ENCODE measurements at places on chromosomes 1 and 21.
A peak's percentile ranks its signal among the peaks of the same experiment; 100 is the strongest.

- no peak for DNase-seq
These were observed 44.7 kb upstream of the DISC1 start for GRCh38 chr1:231581859-231582258.

DNA sequence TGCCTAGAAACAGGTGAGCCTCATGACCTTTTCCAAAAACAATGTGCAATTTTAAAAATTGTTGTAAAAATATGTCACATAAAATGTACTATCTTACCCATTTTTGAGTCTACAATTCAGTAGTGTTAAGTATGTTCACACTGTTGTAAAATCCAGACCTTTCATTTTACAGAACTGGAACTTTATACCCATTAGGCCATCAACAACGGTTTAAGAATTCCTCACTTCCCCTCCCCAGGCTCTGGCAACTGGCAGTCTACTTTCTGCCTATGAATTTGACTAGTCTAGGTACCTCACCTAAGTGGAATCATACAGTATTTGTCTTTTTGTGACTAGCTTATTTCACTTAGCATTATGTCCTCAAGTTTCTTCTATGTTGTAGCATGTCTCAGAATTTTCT lies 8.6 kb downstream of the CTSE start:
- no peak for DNase-seq

GRCh38 chr1:50473513-50473912 lies 50.3 kb upstream of the DMRTA2 start:
- no peak for DNase-seq

GRCh38 chr1:9615316-9616063 lies 26.8 kb downstream of the TMEM201 start:
- peak; percentile 33 for DNase-seq

DNA sequence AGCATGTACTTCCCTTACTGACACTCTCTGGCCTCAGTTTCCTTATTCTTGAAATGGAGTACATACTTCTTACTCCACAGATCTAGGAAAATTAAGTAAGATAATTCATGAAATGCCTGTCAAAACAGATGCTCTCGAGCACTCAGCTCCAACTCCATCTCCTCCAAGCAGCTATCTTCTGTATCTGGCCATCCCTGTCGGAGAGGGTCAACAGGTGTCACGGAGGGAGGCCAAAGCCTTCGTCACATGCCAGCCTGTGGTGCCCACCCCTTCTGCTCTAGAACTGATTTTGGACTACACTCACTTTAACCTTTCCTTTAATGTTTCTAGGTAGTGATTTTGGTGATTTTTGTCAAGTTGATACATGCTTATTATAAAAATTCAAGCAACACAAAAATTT lies 18.8 kb upstream of the PKP1 start:
- DNase-seq: no peak

- no peak for DNase-seq
These were observed 392.4 kb downstream of the TTLL7 start for GRCh38 chr1:83606416-83606955.

GRCh38 chr1:39116860-39117728 lies 87.4 kb upstream of the MACF1 start:
- DNase-seq: peak; percentile 19

- DNase-seq: no peak
These were observed 110.7 kb upstream of the ZRANB2 start for GRCh38 chr1:71191520-71191919.

GRCh38 chr1:10108134-10108663 lies 75.4 kb downstream of the UBE4B start:
- peak; percentile 79 for DNase-seq

GRCh38 chr21:31530897-31531705 lies 128.4 kb upstream of the SOD1 start:
- DNase-seq: no peak
